ENCODE measurements at places on chromosomes 12 and 14.

GRCh38 chr14:38253676-38254075, 2.2 kb downstream of the CLEC14A start:
- DNase-seq = no peak

- no peak for DNase-seq
These were observed 6.6 kb upstream of the ITGA5 start for GRCh38 chr12:54425702-54426101.

- DNase-seq = no peak
These were observed 5.6 kb downstream of the SYNE3 start for GRCh38 chr14:95510804-95511203.

GRCh38 chr12:116184763-116185162, 92.7 kb downstream of the MED13L start:
- DNase-seq = no peak

DNA sequence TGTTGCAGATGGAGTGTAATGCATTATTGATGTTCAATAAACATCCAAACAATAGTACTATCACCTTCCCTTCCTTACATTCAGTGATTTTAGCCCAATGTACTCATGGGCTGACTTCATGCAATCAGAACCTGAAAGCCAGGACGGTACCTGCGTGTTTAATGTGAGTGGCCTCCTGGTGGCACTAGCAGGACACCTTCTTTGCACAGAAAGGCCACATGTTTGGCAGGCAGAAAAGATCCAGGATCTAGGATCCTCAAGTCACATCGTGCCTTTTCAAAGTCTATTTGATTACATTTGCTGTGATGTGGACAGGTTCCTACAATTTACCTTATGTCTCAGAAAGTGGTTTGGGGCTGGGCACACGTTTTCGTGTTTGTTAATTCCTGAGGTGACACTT, 82.9 kb downstream of the NEDD1 start:
- no peak for DNase-seq

GRCh38 chr12:83709899-83710298, 1023.2 kb downstream of the TMTC2 start:
- no peak for DNase-seq

DNA sequence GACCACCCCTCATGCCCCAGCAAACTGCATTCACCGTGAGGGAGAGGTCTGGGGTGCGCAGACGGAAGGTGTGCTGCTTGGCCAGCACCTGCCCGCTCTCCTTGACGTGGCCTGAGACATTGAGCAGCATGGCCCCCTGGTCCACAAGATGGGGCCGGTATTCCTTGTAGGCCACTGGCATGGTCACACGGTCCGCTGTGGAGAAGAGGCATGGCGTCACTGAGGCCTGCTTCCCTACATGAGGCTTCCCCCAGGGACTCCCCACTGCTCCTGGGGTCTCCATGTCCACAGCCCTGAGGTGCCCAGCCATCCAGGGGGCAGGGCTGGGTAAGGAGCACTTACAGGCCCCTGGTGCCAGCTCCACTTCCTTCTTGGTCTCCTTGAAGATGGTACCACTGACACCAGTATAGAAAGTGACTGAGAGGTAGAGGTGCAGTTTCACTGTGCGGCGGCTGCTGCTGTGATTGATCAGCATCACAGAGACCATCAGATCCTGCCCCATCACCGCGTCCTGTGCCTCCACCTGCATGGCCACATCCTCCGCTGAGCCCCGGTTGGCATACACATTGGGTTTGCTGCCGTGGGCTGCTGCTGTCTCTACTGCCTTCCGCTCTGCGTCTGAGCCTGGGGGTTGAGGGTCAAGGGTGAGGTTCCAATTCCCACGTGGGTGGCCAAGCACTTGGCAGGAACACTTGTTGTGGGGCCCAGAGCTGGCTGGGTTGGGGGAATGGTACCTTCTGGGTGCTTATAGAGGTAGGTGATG, 8.2 kb downstream of the TGM1 start:
- no peak for DNase-seq

GRCh38 chr14:62251237-62251636, 489.0 kb downstream of the SNAPC1 start:
- no peak for DNase-seq

- DNase-seq = no peak
These were observed 15.7 kb upstream of the ANO2 start for GRCh38 chr12:5960783-5961182.

DNA sequence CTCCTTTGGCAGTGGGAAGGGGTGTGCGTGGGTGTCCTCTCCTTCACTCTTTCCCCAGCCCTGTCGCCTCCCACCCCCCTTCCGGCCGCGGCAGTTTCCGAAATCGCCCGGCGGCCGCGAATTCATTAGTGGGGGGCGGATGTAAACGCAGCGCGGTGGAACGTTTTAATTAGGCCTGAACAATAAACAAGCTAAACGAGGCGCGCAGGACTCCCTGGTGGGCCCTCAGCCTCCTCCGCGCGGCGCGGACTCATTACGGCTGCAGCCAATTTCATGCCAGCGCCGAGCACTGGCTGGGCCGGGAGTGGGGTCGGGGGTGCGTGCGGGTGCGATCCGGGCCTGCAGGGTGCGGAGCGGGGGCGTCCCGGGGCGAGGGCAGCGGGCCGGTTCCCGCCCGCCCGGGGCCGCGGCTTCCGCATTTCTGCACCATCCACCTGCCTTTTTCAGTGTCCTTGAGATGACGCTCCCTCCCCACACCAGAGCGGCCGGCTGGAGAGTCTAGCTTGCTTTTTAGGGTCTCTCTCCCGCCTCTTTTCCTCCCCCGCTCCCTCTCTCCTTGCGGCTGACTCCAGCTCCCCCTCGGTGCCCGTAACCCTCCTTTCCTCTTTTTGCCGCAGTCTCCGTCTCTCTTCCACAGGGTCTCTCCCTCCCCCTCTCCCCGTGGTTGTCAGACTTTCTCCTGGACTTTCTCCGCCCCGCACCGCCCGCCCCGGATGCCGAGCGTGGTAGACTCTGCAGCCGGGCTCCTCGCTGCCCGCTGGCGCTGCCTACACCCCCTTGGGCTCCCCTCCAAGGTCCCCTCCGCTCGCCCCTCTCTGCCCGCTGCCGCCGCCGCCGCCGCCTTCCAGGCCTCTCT, at the start of gene CISTR:
TSS of gene CISTR (minus strand) at position 644 of the 856 bp plus-strand sequence.
- peak; percentile 31 for DNase-seq

GRCh38 chr14:73342670-73343069, 105.4 kb downstream of the PAPLN start:
- DNase-seq = no peak

DNA sequence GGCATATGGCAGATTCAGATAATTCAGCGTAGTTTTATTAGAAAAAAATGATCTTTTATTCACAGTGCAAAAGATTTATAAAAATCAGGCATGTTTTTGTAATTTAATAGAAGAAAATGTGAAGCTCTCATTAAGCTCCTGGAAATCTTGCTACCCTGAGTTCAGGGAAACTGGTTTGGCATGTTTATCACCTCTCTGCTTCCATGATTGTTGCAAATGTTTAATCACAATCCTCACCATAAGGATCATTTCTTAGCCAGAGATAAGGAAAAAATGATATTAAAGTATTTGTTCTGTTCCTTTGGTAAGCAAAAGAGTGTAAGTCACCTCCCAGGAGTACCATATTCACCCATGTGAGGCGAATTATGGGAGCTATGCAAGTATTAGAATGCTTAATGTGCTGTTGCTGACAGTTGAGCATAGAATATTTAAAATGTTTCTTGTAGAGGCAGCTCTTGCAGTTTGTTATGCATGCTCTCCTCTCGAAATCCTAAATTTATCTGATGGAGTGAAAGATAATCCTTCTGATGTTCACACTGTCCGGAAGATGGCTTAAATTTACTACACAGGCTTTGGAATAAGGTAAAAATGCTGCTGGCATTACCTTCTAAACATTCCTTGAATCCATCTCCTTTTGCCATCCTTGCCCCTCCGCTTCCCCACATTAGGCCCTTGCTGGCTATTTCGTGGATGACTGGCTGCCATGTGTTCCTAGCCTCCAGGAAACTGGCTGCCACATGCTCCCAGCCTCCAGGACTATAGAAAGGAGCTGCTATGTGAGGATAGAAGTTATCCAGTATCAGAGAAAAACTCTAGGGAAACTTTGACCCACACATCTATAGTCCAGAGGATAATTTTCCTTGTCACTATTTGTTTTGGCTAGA, 115.8 kb upstream of the CCDC198 start:
- DNase-seq = no peak

GRCh38 chr12:123614110-123614509, 12.2 kb downstream of the DDX55 start:
- no peak for DNase-seq

GRCh38 chr14:24416254-24416931, 13.1 kb downstream of the CBLN3 start:
- DNase-seq = no peak

GRCh38 chr14:51304438-51304837, 64.4 kb downstream of the TMX1 start:
- DNase-seq = no peak

GRCh38 chr14:82354126-82354525, 820.5 kb upstream of the SEL1L start:
- no peak for DNase-seq

DNA sequence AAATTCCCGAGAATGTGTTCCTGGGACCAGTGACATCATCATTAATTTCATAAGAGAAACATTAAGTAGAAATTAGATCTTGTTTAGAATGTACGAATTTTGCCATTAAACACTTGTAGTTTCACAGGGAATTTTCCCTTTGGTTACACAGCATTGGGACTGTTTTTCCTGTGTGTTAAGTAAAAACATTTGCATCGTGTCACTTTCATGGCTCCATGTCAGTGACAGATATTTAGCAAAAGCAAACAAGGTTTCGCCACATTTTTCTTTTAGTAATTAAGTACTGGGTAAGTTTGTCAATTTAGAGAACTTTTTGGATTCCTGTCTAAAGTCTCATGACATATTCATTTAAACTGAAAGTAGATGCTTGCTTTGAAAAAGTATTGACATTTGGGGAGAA, 45.5 kb upstream of the OVCH1 start:
- no peak for DNase-seq

DNA sequence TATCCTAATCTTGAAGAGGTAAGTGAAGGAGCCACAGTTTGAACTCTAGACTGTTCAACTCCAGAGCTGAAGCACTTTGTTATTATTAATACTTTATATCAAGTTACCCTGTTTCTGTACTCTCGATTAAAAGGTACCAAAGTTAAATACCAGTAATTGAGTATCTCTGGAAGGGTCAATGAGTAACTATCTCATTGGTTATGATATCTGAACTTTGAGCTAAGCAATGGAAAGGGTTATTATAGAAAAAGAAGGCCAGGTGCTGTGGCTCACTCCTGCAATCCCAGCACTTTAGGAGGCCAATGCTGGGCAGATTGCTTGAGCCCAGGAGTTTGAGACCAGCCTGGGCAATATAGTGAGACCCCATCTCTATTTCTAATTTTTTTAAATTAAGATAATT, 9.9 kb downstream of the TMEM19 start:
- no peak for DNase-seq

DNA sequence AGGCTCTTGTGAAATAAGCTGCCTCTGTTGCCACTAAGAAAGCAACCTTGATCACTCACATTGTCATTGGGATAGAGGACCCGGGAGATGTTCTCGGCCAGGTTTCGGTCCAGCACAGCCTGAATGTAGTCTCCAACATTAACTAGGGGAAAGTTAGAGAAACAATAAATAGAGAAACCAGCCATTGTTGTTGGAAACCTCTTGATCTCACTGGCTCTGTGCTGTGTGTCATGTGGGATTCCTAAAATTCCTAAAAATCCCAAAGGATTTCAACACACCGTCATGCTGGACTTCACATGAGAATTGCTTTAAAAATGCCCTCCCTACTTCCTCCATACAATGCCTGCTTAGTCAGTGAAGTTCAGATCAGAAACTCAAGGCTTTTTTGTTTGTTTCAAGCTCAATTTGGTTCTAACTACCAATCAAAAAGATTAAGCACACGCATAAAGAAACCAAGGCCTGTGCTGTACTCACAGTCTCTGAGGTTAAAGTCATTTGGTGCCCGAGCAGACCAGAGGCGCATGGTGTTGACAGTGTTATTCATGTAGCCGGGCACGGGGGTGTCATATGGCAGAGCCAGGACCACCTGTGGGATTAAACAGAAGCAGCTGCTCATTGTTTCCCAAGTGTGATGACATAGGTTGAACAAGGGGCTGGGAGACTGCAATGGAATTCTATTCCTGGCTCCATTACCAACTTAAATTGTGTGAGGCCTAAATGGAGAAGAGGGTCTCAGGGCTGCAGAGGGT, 23.6 kb downstream of the PYGL start:
- no peak for DNase-seq

DNA sequence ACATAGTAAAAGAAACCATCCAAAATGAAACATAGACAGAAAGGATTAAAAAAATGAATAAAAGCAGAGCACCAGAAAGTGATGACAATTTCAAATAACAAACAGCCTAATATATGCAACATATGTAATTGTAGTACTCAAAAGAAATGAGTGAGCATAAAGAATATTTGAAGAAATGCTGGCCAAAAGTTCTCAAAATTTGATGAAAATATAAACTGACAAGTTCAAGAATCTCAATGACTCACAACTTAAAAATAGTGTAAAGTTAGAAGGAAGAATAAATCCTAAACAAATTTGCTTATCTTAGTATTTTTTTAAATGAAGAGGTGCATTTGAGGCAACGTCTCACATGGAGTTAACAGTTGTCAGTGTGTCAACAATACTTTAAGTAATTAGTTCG, 498.9 kb downstream of the SLC6A15 start:
- no peak for DNase-seq

- DNase-seq = no peak
These were observed 15.5 kb upstream of the TMEM233 start for GRCh38 chr12:119578112-119578511.

DNA sequence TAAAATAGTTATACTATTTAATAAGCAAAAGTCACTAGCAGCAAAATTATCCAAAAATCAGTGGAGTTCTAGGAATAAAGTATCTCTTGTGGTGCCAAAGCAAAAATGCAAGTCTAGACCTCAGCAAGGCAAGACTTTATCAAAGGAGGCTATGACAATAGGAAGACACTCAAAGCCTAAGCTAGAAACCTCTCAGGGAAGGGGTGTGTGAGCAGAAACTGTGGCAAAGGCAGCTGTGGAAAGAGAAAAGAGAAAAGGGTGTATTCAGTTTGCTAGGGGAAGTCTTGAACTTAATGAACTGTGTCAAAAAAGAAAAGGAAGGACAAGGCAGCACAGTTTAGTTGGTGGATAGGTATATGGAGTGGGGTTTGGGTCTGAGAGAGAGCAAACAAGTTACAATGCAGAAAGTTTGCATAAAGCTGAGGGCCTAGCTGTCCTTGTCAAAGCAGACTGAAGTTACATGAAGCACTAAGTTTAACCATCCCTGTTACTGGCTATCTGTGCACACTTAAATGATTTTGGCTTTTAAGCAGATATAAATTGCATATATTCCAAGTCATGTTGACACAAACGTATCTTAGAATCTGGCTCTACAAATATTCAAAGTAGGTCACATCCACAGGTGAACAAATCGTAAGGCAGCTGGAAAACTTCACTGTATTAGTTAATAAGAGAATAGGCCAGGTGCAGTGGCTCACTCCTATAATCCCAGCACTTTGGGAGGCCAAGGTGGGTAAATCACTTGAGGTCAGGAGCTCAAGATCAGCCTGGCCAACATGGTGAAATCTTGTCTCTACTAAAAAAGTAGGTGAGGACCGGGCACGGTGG, 31.0 kb upstream of the AMN1 start:
- DNase-seq = no peak

GRCh38 chr14:93309427-93309966, 23.3 kb downstream of the BTBD7 start:
- no peak for DNase-seq

GRCh38 chr14:53517270-53517960, 364.3 kb upstream of the DDHD1 start:
- no peak for DNase-seq
